ENCODE measurements at places on chromosomes 2 and 18.

DNA sequence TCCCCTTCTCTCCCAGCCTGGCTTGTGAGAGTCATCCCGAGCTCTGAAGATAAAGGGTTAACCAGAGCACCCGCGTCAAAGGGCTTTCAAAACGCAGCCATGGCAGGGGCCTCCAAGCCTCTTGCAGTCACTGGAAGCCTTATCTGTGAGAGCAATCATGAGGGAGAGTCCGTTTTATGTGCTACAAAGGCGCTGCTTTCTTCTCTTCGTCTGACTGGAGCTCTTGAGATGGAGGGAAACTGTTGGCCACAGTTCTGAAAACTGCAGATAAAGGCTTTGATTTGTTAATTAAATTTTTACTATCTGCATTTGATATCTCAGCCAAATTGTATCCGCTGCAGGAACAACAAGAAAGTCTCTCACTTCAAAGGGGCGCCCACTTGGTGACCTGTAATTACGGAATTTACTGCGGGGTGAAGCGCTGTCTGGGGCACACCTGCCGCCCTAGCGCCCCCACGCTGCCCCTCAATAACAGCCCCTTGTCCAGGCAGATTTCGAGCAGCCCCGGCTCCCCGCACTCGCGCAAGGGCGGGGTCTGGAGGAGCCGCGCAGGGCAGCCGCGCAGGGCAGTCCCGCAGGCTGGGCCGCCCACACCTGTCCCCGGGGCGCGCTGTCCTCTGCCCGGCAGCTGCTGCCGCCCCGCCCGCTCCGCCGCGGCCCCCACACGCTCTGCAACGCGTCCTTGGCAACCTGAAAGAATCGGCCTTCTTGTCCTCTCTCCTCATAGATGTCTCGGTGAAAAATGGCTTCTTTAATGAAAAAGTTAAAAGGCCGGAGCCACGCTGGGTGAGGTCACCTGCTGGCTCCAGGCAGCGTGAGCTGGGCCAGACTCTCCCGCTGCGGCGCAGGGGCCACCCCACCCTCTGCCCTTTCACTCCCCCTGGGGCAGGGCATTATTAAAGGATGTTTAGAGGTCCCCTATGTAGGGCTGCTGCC lies 217.9 kb downstream of the VAPA start:
- no peak for DNase-seq

DNA sequence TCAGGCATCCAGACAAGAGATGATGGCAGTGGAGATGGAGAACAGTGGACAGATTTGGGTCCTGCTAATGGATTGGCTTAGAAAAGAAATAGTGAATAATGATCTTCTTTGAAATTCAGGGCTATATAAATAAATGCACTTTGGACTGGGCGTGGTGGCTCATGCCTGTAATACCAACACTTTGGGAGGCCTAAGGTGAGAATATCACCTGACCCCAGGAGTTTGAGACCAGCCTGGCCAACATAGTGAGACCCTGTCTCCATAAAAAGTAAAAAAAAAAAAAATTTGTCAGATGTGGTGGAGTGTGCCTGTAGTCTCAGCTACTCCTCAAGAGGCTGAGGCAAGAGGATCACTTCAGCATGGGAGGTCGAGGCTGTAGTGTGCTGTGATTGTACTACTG lies 102.4 kb upstream of the STON1 start:
- DNase-seq: no peak

DNA sequence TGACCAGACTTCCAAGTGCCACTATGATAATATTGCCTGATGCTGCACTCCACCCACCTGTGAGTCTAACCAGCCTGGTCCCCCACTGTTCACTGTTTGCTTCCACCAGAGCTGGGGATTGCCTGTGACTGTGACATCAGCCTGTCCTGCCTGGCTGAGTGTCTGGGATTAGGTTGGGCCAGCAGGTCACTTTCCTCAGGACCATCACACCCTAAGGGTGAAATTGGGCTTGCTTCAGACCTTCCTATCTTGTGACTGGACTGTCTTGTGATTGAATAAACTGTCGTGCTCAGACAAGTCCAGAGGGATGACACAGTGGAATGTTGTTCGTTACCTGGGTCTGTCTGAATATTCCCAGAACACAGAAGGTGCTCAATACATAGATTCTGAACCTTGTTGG lies 87.4 kb upstream of the HK2 start:
- no peak for DNase-seq

- DNase-seq: peak; percentile 27
These were observed 25.2 kb downstream of the PDIA6 start for GRCh38 chr2:10787176-10787968.

DNA sequence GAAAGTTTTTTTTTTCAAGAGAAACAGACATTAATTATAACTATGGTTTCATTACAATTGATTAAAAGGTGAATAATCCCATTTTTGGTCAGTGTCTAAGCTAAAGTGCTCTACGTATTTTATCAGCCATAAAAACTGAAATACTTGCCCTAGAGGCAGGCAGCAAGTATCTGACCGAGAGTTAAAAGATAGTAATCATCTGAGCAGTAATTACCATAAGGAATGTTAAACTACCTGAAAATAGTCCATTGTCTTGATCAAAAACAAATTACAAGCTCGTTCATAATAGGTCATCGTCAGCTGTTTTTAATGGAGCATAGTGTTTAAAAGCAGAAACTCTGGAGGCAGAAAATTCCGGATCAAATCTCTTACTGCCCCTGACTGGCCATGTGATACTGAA lies 105.7 kb upstream of the ZEB2 start:
- no peak for DNase-seq

GRCh38 chr2:231088754-231089153 lies 32.1 kb downstream of the PSMD1 start:
- DNase-seq: no peak

- peak; percentile 86 for DNase-seq
These were observed 24.6 kb downstream of the MAIP1 start for GRCh38 chr2:199979832-199980628.

DNA sequence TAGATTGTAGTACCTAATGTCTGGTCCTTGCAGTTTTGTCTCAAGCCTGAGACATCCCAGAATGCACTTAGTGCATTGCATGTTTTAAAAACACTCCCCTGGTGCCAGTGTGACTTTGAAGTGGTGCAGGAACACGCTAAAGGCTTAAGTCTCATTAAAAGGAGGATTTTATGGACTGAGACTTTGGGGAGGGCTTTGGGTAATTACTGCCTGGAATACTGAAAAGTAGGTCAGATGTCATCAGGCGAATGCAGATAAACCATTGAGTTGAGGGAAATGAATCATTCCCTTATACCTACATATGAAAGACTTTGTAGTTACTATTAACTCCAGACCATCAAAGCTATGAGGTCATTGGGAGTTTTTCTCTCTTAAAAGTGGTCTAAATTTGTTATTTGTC lies 3.0 kb upstream of the OSBPL1A start:
- DNase-seq: no peak

DNA sequence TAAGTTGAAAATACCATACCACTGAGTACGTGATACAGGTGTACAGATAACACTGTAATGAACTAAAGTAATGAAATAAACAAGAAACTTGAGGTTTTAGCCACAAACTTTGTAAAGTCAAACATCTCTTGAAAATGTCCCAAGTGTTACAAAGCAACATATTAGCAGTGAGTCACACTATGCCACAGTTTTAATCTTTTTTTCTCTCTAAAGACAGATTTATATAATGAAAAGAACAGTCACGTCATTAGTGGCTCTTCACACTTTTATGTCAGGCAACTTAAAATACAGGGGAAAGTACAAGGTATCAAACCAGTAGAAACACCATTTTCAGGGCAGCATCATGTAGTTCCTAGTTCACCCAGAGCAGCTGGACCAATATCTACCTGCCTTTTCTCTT lies 42.1 kb downstream of the RAPH1 start:
- DNase-seq: no peak

DNA sequence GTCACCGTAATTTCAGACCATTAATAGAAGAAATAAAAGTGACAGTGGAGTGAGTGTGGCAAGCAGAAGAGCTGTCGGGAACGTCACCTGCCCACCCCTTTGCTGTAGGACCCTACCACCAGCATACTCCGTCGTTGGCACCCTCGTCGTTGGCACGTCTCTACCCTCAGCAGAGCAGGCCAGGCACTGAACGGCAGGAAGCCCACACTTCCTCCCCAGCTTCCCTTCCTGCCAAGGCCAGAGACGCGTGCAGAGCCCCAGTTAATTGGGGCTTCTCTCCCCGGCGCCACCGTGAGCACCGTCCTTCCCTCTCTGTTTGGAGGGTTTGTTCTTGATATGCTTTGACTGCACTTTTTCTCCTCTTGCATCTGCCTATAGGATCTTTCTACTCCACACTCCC lies 27.0 kb upstream of the NFATC1 start:
- no peak for DNase-seq

- no peak for DNase-seq
These were observed 468 bp downstream of the PIKFYVE start for GRCh38 chr2:208266553-208266893.

DNA sequence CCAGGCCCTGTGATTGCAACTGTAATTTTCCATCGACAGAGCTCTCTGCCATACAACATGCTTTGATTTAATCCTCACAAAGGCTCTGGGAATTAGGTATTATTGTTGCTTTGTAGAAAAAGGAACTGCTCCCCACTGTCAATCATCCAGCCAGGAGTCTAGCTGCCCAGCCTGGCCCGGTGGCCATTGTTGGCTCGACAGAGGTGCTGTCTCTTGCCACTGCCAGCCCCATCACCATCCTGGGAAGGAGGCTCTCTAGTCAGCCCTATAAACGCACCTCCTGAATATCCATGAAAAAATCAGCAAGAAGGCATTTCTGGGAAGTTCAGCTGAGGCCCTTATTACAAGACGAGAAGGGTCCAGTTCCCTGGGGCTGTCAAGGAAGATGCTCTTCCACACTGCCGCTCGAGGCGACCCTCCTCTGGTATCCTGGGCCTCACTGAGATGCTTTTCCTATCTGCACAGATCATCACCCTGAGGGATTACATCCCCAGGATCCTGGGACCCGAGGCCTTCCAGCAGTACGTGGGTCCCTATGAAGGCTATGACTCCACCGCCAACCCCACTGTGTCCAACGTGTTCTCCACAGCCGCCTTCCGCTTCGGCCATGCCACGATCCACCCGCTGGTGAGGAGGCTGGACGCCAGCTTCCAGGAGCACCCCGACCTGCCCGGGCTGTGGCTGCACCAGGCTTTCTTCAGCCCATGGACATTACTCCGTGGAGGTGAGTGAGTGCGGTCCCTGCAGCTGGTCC lies 71.0 kb downstream of the TPO start:
- DNase-seq: no peak

DNA sequence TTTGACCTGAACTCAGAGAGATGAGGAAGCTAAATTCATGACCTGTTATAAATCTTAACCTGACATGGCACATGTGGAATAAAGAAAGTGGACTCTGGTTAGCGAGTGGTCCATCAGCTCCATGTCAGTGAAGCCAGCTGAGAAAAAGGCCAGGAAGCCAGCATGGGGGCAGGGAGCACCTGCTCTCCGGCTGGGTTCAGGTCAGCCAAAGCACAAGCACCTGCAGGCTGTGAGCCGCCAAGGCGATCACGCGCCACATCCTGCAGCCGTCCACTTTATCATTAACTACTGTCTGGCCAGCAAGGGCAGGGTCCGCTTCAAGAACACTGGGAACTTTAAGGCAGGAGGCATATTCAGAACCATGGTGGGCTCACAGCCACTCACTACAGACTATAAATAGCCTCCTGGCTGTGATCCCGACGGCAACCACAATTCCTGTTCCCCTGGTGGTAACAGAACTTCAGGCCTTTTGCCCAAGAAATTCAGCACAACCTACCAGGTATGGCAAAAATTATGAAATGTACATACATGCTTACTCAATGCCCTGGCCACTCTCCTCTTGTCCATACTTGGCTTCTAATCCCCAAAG lies 35.5 kb downstream of the ACVR1 start:
- DNase-seq: no peak

- no peak for DNase-seq
These were observed 971 bp upstream of the FBXO41 start for GRCh38 chr2:73285159-73285739.

- no peak for DNase-seq
These were observed 118.7 kb downstream of the EPB41L3 start for GRCh38 chr18:5424903-5425664.

- no peak for DNase-seq
These were observed 3.0 kb downstream of the NPC1 start for GRCh38 chr18:23583071-23583865.

DNA sequence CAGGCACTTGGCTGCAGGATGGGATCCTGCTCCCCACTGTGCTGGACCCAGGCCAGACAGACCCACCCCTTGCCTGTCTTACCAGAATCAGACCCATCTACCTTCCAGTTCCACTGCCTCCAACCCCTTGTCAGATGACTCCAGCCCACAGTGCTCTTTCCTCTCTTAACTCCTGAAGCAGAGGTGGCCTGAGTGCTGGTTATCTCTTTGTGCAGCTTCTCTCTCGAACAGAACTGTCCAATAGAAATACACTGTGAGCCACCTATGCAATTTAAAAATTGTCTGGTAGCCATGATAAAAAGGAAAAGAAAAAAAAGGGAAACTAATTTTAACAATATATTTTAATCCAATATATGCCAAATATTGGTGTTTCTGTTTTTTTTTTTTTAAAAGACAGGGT lies 160.2 kb upstream of the SMAD2 start:
- DNase-seq: no peak

DNA sequence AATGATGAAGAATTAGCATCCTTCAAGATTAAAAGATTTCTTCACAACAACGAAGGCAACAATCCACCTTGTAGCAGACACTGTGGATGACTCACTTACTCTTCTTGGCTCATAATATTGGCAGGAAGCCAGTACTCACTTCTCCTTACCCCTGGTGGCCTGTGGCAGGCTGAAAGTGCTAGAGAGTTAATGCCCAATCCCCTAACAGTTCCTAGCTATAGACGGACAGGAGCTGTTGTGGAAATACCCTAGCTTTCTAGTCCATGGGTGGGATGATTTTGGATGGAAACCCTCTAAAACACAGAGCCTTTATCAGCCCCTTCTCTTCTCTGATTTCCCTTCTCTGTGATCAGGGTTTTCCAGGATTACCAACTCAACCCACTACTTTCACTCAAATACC lies 128.6 kb upstream of the NYAP2 start:
- DNase-seq: peak; percentile 10

DNA sequence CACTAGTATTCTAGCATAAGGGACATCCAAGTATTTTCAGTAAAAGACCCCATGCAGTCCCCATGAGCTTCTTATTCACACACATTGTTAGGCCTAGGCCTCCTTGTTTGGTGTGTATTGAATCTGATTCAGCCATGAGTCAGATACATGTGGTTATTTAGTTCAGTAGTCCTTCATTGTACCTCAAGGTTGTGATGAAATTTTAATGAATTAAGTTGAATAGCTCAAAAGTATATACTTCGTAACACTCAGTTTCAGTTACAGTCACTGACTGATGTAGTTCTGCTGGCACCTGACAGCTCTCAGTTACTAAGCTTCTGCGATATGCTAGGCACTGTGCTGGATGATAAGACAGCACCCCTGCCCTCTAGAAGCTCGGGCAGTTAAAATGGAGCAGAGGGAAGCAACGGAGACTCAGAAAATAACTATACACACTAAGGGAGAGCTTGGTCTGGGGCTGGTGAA lies 86.4 kb downstream of the XRCC5 start:
- peak; percentile 8 for DNase-seq

- DNase-seq: no peak
These were observed 234.9 kb upstream of the CYRIA start for GRCh38 chr2:16900405-16901025.

GRCh38 chr2:119545754-119546446 lies 1.7 kb downstream of the CFAP221 start:
- DNase-seq: no peak
